ENCODE measurements at places on chromosomes 13 and 19.

DNA sequence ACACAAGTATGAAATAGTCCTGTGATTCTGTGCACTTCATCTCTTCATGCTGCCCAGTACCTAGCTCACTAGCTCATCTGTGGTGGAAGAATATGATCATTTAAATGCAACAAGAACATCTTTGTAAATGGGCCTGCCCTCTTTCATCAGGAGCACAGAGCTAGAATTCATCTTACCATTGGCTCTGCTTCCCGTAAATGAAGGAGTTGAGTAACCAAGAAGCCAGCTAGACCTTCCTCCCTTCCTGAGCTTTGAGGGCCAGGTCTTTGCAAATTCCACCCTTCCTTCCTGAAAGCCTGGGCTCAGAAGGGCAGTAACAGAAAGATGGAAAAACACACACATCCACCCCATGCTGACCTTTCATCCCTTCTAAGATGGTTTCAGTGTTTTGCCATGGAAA, 82.0 kb downstream of the FRY start:
- DNase-seq = no peak

GRCh38 chr13:104577071-104577815, 1511.0 kb upstream of the SLC10A2 start:
- no peak for DNase-seq

DNA sequence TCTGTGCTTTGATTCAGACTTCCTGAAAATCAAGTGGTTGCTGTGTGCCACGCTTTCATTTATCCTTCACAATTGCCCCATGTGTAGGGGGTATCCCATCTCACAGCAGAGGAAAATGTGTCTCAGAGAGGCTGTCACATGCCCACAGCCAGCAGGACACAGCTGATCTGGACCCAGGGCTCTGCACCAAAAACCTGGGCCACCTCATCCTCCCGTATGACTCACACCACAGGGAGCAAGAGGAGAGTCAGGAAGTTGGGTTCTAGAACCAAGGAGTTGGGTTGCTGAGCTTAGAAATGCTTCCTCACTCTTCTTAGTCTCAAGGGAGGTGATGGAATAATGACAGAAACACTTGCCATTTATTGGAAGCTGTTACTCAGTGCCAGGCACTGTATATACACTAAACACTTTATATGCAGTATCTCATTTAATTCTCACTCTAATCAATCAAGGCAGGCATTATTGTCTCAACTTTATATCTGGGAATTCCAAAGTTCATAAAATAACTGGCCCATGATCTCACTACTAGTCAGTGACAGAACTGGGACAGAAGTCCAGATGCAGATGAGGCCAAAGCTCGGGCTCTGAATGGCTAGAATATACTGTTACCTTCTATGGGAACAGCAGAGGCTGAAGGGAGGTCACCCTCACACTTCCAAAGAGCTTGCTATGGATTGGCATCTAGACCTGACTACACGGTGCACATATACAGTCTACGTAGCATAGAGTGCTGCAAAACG, 47.7 kb upstream of the ATP12A start:
- DNase-seq = no peak

GRCh38 chr13:72643311-72643989, 84.0 kb downstream of the MZT1 start:
- DNase-seq = no peak

GRCh38 chr19:33484226-33484774, 37.3 kb downstream of the PEPD start:
- no peak for DNase-seq

- no peak for DNase-seq
Measured at GRCh38 chr19:3682741-3683404, 17.4 kb downstream of the PIP5K1C start.

- DNase-seq = no peak
Measured at GRCh38 chr19:2111886-2112285, 15.2 kb downstream of the IZUMO4 start.

- DNase-seq = no peak
Measured at GRCh38 chr13:113668491-113668971, 1.5 kb downstream of the GRK1 start.

- no peak for DNase-seq
Measured at GRCh38 chr13:40968416-40969000, 50.6 kb downstream of the ELF1 start.

DNA sequence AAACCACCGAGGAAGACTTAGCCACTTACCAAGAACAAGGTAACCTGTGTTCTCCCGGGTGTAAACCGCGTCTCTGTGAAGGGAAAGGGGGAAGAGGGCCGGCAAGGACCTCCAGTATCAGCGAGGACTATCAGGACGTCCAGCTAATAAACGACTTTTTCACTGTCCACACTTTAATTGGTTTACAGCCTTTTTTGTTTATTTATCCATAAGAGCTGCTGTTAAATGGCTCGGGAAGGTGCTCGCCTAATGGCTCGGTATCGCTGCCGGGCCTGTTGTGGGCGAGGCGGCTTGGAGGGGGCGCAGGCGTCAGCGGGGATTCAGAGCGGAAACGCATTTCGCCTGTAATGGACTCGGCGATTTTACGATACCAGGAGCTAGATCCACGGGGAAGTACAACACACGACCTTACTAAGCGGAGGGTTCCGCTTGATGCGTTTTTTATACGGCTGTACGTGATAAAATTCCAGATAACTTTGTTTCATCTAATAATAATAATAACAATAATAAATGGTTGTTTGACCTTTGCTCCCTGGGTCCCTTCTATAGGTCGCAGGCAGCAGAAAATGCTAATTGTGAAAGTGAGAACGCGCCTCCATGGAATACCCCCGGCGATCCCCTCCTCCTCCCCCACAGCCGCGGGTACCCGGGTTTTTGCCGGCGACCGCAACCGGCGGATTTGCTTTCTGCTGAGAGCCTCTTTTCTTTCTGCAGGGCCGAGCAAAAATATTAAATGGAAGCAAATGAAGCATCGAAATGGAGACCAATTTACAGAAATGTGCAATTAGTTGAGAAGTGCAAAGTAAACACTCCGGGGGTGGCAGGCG, 2.5 kb upstream of the PDX1 start:
- no peak for DNase-seq
